ENCODE measurements at places on chromosomes 7 and 10.

GRCh38 chr7:43384616-43385308 is 198.1 kb upstream of the STK17A start:
- DNase-seq = no peak

DNA sequence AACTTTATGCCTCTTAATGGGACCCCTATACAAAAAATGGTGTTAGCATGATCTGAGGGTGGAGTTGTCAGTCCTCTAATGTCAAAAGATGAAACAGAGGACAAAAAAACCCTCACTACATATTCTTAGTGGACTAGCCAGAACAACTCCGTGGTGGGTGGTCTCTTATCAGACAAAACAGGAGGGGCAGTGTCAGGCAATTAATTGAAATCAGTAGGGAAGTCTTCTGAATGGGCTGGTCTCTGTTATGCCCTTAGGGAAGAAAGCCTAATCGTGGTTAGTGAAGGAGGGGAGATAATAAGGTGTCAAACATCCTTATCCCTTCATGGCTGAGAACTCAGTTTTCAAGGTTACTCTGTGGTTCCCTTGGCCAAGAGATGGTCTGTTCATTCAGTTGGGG is 909.4 kb downstream of the GRID1 start:
- no peak for DNase-seq

DNA sequence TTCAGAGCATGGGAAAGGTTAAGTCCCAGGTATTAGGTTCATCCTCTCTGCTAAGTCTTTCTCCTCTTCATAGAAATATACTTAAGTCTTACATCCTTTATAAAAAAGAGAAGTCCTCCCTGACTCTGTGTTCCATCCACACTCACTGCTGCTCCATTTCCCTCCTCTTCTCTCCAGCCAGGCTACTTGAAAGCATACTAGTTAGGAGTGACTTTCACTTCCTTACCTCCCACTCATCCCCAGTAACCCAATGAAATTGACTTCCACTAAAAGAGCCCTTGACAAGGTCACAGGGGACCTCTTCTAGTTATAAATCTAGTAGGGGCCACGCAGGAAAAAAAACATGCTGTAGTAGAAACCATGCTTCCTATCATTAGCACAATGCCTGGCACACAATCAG is 133.1 kb upstream of the AGK start:
- DNase-seq = no peak

GRCh38 chr10:55491712-55492111 is 690.7 kb upstream of the PCDH15 start:
- no peak for DNase-seq

DNA sequence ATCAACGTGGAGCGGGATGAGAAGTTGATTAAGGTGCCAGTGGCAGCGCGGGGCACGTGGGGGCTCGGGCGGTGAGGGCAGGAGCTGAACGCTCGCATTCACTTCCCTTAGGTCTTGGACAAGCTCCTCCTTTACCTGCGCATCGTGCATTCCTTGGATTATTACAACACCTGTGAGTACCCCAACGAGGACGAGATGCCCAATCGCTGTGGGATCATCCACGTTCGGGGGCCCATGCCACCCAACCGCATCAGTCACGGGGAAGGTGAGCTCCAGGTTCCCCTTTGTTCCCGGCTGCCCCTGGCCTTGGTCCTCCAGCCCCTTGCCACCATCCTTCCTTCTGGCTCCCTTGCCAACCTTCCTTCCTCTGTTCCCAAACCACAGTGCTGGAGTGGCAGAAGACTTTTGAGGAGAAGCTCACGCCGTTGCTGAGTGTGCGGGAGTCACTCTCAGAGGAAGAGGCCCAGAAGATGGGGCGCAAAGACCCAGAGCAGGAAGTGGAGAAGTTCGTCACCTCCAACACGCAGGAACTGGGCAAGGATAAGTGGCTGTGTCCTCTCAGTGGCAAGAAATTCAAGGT is 2.5 kb downstream of the UFSP1 start:
- DNase-seq = no peak

- DNase-seq = no peak
Measured at GRCh38 chr10:12164085-12164484, 31.6 kb downstream of the NUDT5 start.

Measured in NK-92 treated with Interleukin-12 subunit alpha and Interleukin-12 subunit beta, amount 100 ng/mL, for 24 hours (cell line).